ENCODE measurements at places on chromosomes 6 and 20.

DNA sequence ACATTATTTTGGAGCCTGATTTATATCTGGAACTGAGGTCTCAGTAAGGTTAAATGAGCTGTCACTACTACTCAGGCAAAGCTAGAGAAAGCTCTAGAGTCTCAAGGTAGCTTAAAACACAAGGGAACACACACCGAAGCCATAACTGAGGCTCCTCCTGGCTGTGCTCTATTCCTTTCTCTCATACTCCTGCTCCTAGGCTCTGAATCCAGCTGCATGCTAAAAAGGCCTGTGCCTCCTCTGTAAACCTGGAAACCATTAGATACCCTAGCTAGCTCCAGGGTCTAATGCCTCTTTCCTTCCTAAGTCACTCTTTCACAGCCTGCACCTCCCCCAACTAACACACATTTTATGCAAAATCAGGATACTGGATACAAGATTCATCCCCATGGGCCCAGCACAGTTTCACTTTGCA is 17.1 kb downstream of the RIPOR2 start:
- H3K27ac ChIP-seq: no peak overlapping the region
- H3K4me3 ChIP-seq: no peak overlapping the region
- H3K36me3 ChIP-seq: no peaks in the 10 kb centered on the region
- H3K27me3 ChIP-seq: no peaks in the 10 kb centered on the region
- H3K4me1 ChIP-seq: peaks cover 11% of the 10 kb centered on the region

- H3K36me3 ChIP-seq: no peaks in the 10 kb centered on the region
- H3K4me1 ChIP-seq: no peaks in the 10 kb centered on the region
- DNase-seq: no peak
- no peaks in the 10 kb centered on the region for H3K27me3 ChIP-seq
Observed at GRCh38 chr6:1509241-1509640, 100.5 kb upstream of the FOXC1 start.

DNA sequence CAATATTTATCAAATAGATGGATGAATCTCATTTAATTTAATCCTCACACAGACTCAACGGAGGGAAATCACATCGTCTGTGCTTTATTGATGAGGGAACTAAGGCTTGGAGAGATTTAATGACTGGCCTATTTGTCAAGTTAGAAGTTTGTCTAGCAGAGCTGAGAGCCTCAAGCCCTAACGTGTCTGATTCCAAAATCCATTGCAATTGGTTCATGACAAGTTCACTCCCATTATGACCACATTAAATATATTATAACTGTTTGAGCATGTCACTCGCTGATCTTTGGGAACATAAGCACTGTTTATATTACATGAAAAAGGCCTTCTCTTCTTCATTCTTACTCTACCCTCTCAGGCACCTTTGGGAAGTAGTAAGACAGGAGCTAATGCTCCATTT is 89.4 kb upstream of the SIRPA start:
- no peak overlapping the region for H3K27ac ChIP-seq
- H3K27me3 ChIP-seq: peaks cover 45% of the 10 kb centered on the region
- H3K36me3 ChIP-seq: no peaks in the 10 kb centered on the region
- peaks cover 13% of the 10 kb centered on the region for H3K4me1 ChIP-seq
- H3K4me3 ChIP-seq: no peak overlapping the region

DNA sequence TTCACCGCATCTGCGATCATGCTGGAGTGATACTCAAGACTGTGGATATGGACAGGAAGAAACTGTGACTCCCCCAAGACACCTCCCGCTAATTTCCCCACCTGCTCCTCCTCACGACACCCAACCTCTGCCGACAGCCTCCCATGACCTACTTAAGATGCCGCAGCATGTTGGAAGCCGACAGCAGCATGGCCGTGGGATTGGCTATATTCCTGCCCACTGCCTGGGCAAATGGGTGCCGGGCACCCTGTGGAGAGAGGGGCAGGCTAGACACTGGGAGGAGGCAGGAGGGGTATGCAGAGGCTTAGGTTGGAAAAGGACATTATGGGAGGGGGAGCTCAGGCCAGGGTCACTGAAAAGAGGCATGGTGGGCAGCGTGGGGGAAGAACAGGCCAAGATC is 4.5 kb downstream of the IDH3B start:
- no peak overlapping the region for H3K4me3 ChIP-seq
- H3K4me1 ChIP-seq: peaks cover 3% of the 10 kb centered on the region
- H3K27me3 ChIP-seq: no peaks in the 10 kb centered on the region
- no peak for DNase-seq
- no peak overlapping the region for H3K27ac ChIP-seq
- peaks cover 62% of the 10 kb centered on the region for H3K36me3 ChIP-seq

- H3K4me1 ChIP-seq: peaks cover 5% of the 10 kb centered on the region
- DNase-seq: no peak
- no peaks in the 10 kb centered on the region for H3K27me3 ChIP-seq
- H3K4me3 ChIP-seq: no peak overlapping the region
Observed at GRCh38 chr6:16653226-16653625, 108.0 kb downstream of the ATXN1 start.

DNA sequence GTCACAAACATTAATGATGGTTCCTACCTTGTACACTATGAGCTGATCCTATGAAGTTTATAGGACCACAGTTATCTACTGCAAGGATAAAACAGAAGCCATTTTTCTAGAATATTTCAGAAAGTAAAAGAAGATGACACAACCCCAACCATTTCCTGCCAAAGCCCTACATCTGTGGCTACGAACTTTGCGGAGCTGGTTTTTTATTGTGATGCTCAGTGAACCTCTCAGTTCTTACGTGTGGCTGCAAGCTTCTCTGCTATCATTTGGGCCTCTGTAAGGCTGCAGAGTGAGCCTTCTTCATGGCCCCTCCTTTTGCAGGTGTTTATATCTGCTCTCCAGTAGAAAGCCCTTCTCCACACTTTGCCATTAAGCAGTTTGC is 17.8 kb upstream of the TAGAP start:
- no peak overlapping the region for H3K27ac ChIP-seq
- H3K4me3 ChIP-seq: no peak overlapping the region
- H3K27me3 ChIP-seq: no peaks in the 10 kb centered on the region

GRCh38 chr6:42727627-42728026 is 5.2 kb upstream of the PRPH2 start:
- DNase-seq: no peak
- peaks cover 10% of the 10 kb centered on the region for H3K27me3 ChIP-seq
- no peak overlapping the region for H3K27ac ChIP-seq
- H3K36me3 ChIP-seq: no peaks in the 10 kb centered on the region
- H3K4me1 ChIP-seq: no peaks in the 10 kb centered on the region
- H3K4me3 ChIP-seq: no peak overlapping the region

GRCh38 chr6:136647363-136647852 is 97.2 kb upstream of the MAP7 start:
- no peak for DNase-seq
- no peak overlapping the region for H3K27ac ChIP-seq
- H3K27me3 ChIP-seq: no peaks in the 10 kb centered on the region
- no peaks in the 10 kb centered on the region for H3K4me1 ChIP-seq

GRCh38 chr6:22134308-22134707 is 162.5 kb downstream of the PRL start:
- peaks cover 2% of the 10 kb centered on the region for H3K36me3 ChIP-seq
- H3K27ac ChIP-seq: no peak overlapping the region
- DNase-seq: no peak
- H3K27me3 ChIP-seq: no peaks in the 10 kb centered on the region

GRCh38 chr6:6856538-6857523 is 250.9 kb upstream of the RREB1 start:
- no peaks in the 10 kb centered on the region for H3K27me3 ChIP-seq
- no peak overlapping the region for H3K4me3 ChIP-seq
- peaks cover 12% of the 10 kb centered on the region for H3K4me1 ChIP-seq
- no peak for DNase-seq
- H3K27ac ChIP-seq: no peak overlapping the region
- H3K36me3 ChIP-seq: no peaks in the 10 kb centered on the region

GRCh38 chr20:47792021-47792618 is 6.8 kb upstream of the SULF2 start:
- H3K4me3 ChIP-seq: no peak overlapping the region
- no peak overlapping the region for H3K27ac ChIP-seq
- H3K27me3 ChIP-seq: peaks cover 7% of the 10 kb centered on the region
- H3K4me1 ChIP-seq: peaks cover 5% of the 10 kb centered on the region
- no peak for DNase-seq
- no peaks in the 10 kb centered on the region for H3K36me3 ChIP-seq

DNA sequence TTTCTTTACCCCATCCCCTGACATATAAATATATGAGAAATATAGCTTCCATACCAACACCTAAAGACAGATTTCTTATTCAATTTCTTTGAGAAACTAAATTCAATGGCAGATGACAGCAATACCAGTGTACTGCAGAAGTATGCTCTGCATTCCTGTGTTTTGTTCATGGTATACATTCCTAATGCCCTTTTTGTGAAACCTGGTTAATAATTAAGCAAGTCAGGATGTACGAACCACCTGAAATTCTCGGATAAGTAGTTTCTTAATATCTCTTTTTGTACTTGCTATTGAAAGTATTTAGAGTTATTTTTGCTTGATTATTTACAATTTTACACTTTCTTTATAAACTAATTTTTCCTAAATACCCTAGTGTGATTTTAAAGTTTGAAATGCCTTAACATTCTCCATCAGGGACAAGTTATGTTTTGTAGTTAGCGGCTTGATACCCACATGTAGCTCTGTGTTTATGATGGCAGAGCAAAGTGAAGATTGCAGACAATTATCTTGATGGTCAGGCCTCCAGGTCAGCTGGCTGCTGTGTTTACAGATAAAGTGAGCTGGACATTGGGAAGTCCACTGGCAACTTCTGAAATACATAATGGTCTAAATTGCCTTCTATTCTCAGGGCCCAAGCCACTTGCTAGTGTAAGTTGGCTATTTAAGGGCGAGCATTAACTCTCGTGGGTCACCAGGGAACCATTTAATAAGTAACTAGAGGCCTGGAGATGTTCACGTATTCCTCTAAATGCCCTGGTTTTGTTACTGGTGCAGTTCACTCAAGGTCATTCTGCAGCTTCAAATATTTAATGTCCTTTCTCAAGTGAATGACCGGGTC is 58.2 kb downstream of the PLCB1 start:
- no peaks in the 10 kb centered on the region for H3K36me3 ChIP-seq

- no peak overlapping the region for H3K27ac ChIP-seq
- no peak for DNase-seq
- H3K36me3 ChIP-seq: no peaks in the 10 kb centered on the region
- H3K4me1 ChIP-seq: no peaks in the 10 kb centered on the region
- no peaks in the 10 kb centered on the region for H3K27me3 ChIP-seq
Observed at GRCh38 chr6:66355471-66355870, 648.4 kb upstream of the EYS start.

DNA sequence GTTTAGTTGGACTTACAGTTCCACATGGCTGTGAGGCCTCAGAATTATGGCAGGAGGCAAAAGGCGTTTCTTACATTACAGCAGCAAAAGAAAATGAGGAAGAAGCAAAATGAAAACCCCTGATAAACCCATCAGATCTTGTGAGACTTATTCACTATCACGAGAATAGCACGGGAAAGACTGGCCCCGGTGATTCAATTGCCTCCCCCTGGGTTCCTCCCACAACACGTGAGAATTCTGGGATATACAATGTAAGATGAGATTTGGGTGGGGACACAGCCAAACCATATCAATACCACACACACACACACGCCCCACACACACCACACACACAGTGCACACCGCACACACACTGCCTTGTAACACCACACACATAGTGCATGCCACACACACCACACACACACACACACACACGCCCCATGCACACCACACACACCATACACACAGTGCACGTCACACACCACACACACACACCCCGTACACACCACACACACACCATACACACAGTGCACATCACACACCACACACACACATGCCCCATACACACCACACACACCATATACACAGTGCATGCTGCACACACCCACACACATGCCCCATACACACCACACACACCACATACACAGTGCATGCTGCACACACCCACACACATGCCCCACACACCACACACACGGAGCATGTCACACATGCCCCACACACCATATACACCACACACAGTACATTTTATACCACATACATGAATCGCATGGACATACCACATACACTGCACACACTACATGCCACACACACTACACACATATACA is 310.5 kb downstream of the TAF4 start:
- no peaks in the 10 kb centered on the region for H3K36me3 ChIP-seq
- H3K27me3 ChIP-seq: no peaks in the 10 kb centered on the region
- DNase-seq: no peak
- peaks cover 8% of the 10 kb centered on the region for H3K4me1 ChIP-seq

GRCh38 chr20:33279261-33279910 is 3.6 kb upstream of the BPIFB1 start:
- H3K4me1 ChIP-seq: no peaks in the 10 kb centered on the region
- H3K4me3 ChIP-seq: peak overlapping the region; percentile 47
- no peaks in the 10 kb centered on the region for H3K36me3 ChIP-seq
- H3K27ac ChIP-seq: no peak overlapping the region
- no peak for DNase-seq

- no peaks in the 10 kb centered on the region for H3K36me3 ChIP-seq
- no peaks in the 10 kb centered on the region for H3K4me1 ChIP-seq
- no peak for DNase-seq
- no peak overlapping the region for H3K4me3 ChIP-seq
- H3K27me3 ChIP-seq: no peaks in the 10 kb centered on the region
Observed at GRCh38 chr6:75802366-75802765, 53.3 kb downstream of the MYO6 start.

DNA sequence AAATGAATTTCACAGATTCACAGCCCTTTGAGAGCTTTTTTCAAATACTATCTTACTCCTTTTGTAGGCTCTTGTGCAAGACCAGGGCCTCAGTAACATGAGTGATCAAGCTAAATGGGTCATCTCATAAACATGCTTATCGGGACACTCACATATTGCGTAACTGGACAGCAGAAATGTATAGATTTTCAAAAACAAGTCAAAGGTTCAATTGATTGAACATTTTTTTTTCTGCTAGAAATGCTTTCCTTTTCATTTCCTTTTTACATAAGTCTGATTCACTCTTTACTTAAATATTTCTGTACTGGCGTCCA is 8.7 kb upstream of the SALL4 start:
- no peak overlapping the region for H3K4me3 ChIP-seq
- H3K27ac ChIP-seq: no peak overlapping the region
- H3K4me1 ChIP-seq: peaks cover 3% of the 10 kb centered on the region
- no peak for DNase-seq
- no peaks in the 10 kb centered on the region for H3K36me3 ChIP-seq

- H3K27me3 ChIP-seq: no peaks in the 10 kb centered on the region
- no peak for DNase-seq
Observed at GRCh38 chr6:37218511-37218910, 39.1 kb upstream of the TBC1D22B start.

- peaks cover 84% of the 10 kb centered on the region for H3K36me3 ChIP-seq
- H3K27ac ChIP-seq: no peak overlapping the region
- no peak overlapping the region for H3K4me3 ChIP-seq
- no peak for DNase-seq
Observed at GRCh38 chr20:36824142-36824940, 50.8 kb upstream of the DSN1 start.
